ENCODE measurements at places on chromosomes 2 and 18.

- DNase-seq: peak; percentile 82
Observed at GRCh38 chr2:69642709-69643601, 584 bp downstream of the AAK1 start.

- no peak for DNase-seq
Observed at GRCh38 chr18:72104851-72105250, 439.3 kb downstream of the CBLN2 start.

- DNase-seq: no peak
Observed at GRCh38 chr18:73742957-73743356, 404.7 kb downstream of the FBXO15 start.

- DNase-seq: no peak
Observed at GRCh38 chr2:221981912-221982470, 316.8 kb downstream of the PAX3 start.

DNA sequence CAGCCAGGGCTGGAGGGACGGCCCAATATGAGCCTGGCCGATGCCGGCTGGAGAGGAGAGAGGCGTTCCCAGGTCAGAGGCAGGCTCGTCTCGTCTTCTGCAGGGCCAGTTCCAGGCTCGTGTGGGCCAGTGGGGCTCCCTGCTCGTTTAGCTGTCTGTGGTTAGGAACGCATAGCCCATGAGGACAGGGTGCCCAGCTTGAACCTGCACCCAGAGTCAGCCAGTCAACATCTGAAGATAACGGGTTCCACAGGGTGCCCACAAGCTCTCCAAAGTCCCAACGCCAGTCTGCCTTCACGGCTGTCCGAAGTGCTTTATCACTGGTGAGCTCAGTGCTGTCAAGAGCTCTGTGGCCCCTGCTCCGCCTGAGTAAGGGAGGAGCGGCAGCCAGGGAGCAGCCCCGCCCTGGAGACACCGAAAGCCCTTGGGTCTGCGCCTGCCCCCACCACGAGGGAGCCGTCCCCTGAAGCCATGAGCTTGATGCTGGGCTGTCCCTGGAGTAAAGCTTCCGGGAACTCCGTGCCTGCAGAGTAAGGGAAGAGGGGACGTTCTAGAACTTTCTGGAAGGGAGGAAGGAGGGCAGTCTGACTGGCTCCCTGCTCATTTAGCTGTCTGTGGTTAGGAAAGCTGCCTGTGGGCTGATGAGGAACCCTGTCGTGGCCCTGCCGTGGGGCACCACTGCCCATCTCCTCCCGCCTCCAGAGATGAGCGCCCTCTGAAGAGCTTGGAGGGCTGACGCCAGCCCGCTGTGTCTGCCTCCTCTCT is 2.7 kb upstream of the HSBP1L1 start:
- peak; percentile 47 for DNase-seq

GRCh38 chr2:96329456-96329855 is 4.3 kb downstream of the ITPRIPL1 start:
- DNase-seq: no peak

GRCh38 chr2:222572751-222573174 is 83.1 kb downstream of the FARSB start:
- no peak for DNase-seq

DNA sequence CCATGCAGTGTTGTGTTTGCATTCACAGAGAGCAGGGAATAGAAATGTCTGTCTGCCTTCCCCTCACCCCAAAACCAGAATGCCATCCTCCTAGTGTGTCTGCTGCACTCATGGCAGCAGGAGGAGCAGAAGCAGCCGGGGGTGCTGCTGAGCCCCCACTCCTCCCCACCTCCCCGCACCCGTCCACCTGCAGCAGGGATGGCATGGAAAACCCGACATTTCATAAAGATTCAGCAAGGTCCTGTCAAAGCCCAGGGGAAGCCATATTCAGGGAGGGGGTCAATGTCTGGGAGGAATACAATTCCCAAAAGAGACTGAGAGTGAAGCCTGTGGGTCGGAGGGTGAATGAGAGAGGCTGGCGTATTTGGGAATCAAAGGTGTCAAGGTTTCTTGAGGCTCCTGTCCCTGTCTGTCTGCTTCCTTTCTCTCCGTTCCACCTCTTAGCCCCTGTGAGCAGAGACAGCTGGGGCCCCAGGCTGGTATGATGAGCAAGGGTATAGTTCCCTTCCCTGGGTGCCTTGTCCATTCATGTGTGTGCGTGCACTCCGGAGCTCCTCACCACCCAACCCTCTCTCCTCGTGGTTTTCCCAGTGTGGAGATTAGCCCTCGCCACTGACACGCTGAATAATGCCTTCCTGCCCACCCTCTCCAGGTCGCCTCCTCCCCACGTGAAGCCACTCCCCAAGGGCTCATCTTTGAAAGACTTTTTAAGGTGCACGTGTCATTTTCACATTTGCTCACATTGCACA is 133.5 kb upstream of the ZNF236 start:
- DNase-seq: no peak

DNA sequence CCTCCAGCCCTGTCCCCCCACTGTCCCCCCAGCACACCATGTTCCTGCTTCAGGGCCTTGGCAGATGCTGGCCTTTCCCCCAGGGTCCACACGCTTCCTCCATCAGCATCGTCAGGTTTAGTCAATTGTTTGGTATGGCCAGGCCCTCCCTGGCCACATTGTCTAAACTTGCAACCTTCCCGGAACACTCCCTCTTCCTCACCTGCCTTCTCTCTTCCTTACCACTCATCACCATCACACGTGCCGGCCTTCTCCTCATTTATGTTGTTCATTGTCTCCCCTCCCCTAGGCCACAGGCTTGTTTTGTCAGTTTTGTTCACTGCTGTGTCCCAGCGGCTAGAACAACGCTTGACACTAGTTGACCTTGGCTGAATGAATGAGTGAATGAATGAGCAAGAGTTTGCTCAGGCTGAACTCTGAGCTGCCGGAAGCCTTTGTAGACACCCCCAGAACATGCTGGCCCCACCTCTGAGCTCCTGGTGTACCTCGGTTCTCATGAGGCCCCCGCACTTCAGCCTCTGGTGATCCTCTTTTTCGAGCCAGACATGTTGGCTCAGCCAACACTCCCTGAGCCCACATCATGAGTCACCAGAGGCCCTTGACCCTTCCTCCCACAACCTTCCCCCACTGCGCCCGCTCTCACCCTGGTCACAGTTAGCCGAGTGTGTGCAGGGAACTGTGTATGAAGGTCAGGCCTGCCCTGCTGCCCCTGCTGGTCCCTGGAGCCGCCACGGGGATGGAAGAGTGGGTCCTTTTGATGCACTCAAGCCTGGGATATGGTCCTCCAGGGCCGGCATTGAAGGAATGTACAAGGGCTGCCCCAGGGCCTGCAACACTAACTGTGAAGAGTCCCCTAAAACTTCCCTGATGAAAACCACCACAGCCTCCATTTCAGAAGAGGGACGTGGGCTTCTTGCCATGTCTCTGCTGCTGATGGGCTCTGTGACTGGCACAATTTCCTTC is 57.5 kb downstream of the HS1BP3 start:
- peak; percentile 91 for DNase-seq

DNA sequence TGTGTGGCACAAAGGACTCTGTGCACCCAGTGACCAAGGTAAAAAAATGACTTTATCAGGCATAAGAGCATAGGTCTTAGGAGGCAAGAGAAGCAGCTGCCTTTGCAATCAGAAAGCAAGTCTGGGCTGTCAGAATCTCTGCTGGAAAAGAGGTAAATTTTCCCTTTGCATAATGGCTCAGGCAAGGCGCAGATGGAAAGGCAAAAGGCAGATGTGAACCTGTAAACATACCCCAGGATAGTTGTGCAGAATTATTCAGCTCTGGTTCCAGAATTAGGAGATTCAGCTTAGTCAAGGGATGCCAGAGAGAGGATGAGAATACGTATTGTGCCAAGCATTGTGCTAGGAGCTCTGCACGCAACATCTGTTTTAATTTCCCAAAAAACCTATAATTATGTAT is 258.7 kb downstream of the CLIP4 start:
- DNase-seq: no peak

DNA sequence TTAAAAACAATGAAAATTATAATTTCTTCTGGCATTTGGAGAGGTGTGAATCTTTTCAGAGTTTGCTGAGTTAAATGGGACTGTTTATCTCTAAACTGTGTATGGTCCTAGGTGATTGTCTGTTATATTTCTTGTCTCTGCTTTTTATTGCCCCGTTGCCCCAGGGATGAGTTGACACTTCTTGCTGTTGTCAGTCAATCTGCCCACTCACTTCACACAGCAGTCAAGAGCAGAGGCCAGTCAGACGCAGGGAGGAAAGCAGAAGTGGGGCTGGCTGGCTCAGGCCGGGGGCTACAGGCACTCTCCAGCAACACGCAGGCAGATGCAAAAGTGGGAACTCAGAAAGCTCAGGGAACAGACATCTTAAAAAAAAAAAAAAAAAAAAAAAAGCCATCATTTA is 365.2 kb downstream of the CLIP4 start:
- DNase-seq: peak; percentile 87

- DNase-seq: no peak
Observed at GRCh38 chr18:7902399-7902839, 335.3 kb downstream of the PTPRM start.

DNA sequence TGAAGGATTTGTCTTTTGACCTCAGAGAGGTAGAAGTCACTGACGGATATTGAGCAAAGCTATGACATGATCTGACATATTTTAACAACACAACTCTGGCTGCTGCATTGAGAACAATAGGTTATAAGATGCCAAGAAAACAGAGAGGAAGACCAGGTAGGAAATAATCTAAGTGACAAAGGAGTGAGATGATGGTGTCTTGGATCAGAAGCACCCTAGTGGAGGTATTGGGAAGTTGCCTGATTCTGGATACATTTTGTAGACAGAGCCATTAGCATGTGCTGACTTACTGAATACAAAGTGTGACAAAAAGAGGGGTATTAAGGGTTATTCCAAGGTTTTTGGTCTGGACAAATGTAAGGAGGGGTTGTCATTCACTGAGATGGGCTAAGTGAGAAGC is 1438.1 kb downstream of the DPP10 start:
- DNase-seq: no peak

DNA sequence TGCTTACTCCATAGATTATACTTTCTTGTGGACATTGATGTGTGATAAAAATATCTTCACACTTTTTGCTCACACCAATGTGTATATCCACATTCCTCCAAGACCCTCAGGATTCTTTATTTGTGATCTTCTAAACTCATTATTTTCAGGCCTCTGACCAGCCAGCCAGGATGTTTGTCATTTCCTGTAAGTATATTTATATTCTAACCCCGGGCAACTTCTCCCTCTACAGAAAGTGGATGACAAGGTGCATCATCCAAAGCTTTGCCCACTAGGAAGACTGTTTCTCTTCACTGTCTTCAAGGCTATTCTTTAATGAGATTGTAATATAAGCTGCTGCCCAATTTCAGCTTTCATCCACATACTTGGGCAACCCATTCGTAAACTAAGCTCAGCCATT is 3.6 kb upstream of the CWC22 start:
- no peak for DNase-seq

GRCh38 chr2:19846030-19846429 is 55.8 kb downstream of the TTC32 start:
- DNase-seq: no peak

- DNase-seq: no peak
Observed at GRCh38 chr2:15348045-15348444, 213.1 kb downstream of the NBAS start.

DNA sequence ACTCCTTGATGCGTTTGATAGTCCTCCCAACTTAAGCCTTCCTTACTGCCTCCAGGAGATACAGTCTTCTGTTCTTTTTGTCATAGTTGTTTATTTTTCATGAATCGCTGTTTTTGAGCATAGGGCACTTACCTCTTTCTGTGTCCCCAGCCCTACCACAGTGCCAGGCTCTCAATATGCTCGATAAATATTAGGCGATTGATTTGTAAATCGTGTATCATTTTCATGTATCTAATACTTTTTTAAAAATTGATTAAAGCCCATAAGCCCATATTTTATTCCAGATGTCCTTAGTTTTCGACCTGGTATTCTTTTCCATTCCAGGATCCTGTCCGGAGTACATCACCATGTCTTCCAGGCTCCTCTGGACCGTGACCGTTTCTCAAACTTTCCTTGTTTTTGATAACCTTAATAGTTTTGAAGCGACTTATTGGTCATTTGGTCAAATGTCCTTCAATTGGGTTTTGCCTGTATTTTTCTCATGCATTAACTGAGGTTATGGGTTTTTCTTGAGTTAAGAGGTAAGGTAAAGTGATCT is 444 bp upstream of the MMADHC start:
- no peak for DNase-seq

GRCh38 chr2:167637741-167638140 is 609.7 kb downstream of the STK39 start:
- DNase-seq: no peak
